ENCODE measurements at places on chromosomes 3 and 15. TPM values are rescaled to one million over a fixed set of nuclear protein-coding genes. Genes with fewer than 3 reads are reported as not detected.
A peak's percentile ranks its signal among the peaks of the same experiment; 100 is the strongest.

DNA sequence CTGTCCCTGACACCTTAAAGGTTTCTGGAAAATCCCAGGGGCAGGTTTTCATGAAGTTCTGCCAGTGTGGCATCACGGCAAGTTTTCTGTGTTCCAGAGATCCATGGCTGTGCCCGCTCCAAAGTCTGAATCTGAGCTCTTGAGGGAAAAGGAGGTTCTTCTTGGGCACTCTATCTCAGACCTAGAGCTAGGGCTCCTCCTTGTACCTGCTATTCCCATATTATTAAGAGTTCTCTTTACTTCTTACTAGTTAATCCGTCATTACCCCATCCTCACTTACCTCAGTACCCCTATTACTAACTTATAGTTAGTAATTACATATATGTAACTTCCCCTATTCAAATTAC lies 5.9 kb upstream of the TRA2B start:
- H3K27me3 ChIP-seq = 0 out of 2 replicates have a peak, but pooled peaks cover 3% of the 10 kb centered on the region
- no peaks in the 10 kb centered on the region for H3K4me1 ChIP-seq
- no peak overlapping the region for H3K27ac ChIP-seq
- no peak overlapping the region for H3K4me3 ChIP-seq

DNA sequence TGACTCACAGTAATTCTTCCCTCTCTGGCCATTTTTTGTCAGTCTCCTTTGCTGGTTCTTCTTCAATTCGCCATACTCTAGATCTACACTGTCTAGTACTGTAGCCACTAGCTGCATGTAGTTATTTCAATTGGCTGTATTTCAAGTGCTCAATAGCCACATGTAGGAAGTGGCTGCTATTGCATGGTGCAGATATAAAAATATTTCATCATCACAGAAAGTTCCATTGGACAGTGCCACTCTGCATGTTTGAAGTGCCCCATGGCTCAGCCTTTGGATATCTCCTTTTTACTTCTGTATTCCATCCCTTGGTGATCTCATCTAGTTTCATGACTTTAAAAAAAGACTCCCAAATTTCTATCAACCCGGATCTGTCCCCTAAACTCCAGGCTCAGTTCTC lies 22.1 kb downstream of the PPP2R3A start:
- peaks cover 66% of the 10 kb centered on the region for H3K4me1 ChIP-seq
- peak; percentile 20 for DNase-seq
- H3K36me3 ChIP-seq = no peaks in the 10 kb centered on the region
- H3K27ac ChIP-seq = no peak overlapping the region
- no peaks in the 10 kb centered on the region for H3K27me3 ChIP-seq
- no peak overlapping the region for H3K4me3 ChIP-seq

- no peak overlapping the region for H3K27ac ChIP-seq
- H3K4me3 ChIP-seq = no peak overlapping the region
- no peak for DNase-seq
- H3K36me3 ChIP-seq = no peaks in the 10 kb centered on the region
These were observed 16.1 kb downstream of the KLF15 start for GRCh38 chr3:126340943-126341754.

DNA sequence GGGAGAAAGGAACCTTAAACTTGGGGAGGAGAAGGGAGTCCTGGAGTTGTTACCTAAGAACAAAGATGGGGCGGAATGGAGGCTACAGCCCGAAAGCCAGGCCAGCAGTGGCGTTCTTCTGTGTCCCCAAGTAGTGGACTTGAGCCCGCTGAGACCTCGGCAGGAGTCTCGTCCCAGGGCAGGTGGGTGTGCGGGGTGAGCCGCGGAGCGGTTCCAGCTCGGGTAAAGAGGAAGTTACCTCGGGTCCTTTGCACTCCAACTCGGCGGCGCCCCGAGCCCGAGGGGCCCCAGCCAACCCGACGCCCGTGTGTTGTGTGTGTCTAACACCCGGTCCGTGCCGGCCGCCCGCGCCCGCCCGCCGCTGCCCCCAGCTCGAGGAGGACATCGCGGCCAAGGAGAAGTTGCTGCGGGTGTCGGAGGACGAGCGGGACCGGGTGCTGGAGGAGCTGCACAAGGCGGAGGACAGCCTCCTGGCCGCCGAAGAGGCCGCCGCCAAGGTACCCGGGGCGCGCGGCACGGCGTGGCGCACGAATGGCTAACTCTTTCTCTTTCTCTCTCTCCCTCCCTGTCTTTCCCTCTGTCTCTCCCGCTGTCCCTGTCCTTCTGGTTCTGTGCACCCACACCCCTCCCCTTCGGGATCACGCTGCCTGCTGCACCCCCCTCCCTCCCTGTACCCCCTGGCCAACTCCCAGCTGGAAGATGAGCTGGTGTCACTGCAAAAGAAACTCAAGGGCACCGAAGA lies 959 bp downstream of the TPM1 start:
- no peaks in the 10 kb centered on the region for H3K27me3 ChIP-seq
- DNase-seq = peak; percentile 50
- H3K4me3 ChIP-seq = peak overlapping the region; percentile 99
- H3K36me3 ChIP-seq = peaks cover 40% of the 10 kb centered on the region

Gene NOP10
- total RNA-seq = 255 TPM

- peaks cover 22% of the 10 kb centered on the region for H3K4me1 ChIP-seq
- no peak overlapping the region for H3K4me3 ChIP-seq
- no peaks in the 10 kb centered on the region for H3K27me3 ChIP-seq
- no peak overlapping the region for H3K27ac ChIP-seq
These were observed 74.2 kb downstream of the ATG7 start for GRCh38 chr3:11346416-11346815.

Gene LXN
- total RNA-seq = 34.9 TPM

Gene TMCO5A
- total RNA-seq = not detected

DNA sequence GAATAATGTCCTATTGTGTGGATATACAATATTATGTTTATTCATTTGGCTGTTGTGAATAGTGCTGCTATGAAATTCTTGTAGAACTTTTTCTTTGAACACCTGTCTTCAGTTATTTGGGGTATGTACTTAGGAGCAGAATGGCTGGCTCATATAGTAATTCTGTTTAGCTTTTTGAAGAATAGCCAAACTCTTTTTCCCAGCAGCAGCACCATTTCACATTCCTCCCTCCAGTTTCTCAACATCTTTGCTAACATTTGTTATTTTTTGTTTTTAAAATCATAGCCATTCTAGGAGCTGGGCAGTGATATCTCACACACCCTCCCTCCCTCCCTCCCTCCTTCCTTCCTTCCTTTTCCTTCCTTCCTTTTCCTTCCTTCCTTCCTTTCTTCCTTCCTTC lies 39.7 kb downstream of the LSM3 start:
- no peak overlapping the region for H3K4me3 ChIP-seq
- H3K27me3 ChIP-seq = no peaks in the 10 kb centered on the region
- H3K27ac ChIP-seq = no peak overlapping the region
- H3K36me3 ChIP-seq = no peaks in the 10 kb centered on the region

Gene PSTPIP1
- 0.38 TPM for total RNA-seq

DNA sequence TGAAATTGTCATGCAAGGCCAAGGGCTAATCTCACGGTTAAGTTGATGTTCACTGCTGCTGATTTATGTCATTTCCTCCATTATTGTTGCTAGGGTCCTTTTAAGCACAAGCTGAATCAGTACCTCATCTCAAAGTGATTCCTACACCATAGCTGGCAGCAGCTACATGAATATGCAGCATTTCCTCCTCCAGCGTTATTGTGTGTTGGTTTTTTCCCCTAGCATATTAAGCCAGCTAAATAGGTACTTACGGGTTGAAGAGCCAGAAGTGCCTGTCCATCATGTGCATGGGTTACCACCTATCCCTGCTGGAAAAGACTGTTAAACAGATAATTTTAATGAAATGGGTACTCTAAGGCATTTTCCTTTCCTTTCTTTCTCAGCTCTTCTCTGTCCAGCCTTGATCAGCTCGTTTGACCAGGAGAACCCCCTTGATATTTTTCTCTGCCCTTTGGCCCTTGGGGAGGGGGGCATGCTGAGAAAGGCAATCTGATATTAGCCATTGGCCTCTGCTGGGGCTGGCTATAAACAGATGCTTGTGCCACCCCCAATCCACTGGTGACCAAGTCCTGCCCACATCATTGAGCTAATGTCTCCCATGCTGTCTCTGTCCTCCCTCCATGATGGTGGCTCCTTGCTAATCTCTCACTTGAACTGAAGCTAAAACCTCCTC lies 115.6 kb upstream of the PLXNA1 start:
- H3K4me1 ChIP-seq = no peaks in the 10 kb centered on the region
- H3K27me3 ChIP-seq = no peaks in the 10 kb centered on the region
- DNase-seq = no peak
- no peak overlapping the region for H3K4me3 ChIP-seq

DNA sequence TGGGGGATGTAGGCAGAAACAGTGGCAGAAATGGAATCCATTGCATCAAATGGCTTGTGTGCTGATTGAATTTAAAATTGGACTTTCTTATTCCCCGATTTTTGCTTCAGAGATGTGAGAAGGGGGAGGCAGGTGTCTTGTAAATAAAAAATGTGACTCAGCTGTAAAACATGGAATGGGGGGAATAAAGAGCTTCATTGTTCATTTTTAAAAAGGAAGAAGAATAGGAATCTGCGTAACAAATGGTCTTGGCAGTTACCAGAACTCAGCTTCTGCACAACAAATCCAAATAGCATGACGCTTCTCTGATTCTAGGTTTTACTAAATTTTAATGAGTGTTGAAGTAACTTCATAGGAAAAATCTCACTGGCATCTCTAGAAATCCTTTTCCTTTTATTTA lies 323.9 kb upstream of the GBE1 start:
- H3K36me3 ChIP-seq = no peaks in the 10 kb centered on the region
- no peak overlapping the region for H3K4me3 ChIP-seq
- no peaks in the 10 kb centered on the region for H3K27me3 ChIP-seq
- no peak overlapping the region for H3K27ac ChIP-seq

Gene CFAP92
- not detected for total RNA-seq

Gene EMC7
- 52.6 TPM for total RNA-seq

DNA sequence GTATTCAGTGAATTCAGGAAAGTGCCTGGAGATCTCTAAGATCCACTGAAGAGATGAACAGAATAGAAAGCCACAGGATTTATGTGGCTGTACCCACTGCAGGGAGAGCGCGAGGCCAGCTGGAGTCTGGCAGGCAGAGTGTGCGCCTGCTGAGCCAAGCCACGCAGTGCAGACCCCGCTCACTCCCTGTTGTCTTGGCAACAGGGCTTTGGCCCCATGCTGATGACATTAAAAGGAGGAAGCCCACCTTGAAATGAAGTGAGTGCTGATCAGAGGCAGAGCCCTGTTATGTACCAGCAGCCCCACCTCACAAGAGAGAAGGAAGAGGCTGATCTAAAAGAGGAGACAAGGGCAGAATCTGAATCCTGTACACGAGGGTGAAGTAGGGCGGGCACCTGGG lies 36.7 kb downstream of the PXYLP1 start:
- no peak overlapping the region for H3K27ac ChIP-seq
- no peak for DNase-seq
- H3K36me3 ChIP-seq = no peaks in the 10 kb centered on the region
- H3K4me1 ChIP-seq = no peaks in the 10 kb centered on the region

DNA sequence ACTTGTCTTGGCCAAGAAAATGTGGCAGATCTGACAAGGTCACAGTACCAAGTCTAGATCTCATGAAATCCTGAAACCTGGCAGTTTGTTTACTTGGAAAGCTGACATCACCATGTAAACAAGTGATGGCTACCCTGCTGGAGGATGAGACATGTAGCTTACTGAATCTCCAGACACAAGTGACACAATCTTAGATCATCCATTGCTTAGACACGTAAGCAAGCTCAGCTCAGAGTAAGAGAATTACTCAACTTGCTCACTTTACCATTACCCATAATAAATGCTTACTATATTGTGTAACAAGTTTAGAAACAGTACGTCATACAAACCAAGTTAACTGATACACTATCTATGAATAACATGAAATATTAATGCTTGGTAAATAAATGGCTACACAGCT lies 263.8 kb downstream of the TBC1D5 start:
- no peaks in the 10 kb centered on the region for H3K36me3 ChIP-seq
- no peaks in the 10 kb centered on the region for H3K27me3 ChIP-seq
- H3K27ac ChIP-seq = peak overlapping the region; percentile 34
- H3K4me1 ChIP-seq = no peaks in the 10 kb centered on the region
- no peak overlapping the region for H3K4me3 ChIP-seq
- DNase-seq = peak; percentile 82

Gene TM4SF4
- total RNA-seq = 0.97 TPM

DNA sequence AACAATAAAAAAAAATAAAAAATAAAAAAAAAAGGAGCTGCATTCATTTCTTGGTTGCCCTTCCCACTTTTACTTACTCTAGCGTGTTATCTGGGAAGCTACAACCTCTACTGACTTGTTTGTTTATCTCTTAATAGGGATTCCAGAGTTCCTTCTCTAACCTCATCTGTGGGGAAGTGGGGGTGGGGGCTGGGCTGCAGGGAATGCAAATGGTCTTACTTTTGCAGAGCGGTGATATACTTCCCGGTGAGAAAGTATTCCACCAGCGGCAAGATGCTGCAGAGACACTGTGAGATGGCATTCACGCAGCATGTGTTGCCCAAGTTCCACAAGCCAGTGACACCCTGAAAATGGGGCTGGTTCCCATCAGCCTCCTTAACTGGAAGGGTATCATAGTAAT lies 2.1 kb downstream of the USP50 start:
- no peak overlapping the region for H3K27ac ChIP-seq
- no peaks in the 10 kb centered on the region for H3K36me3 ChIP-seq
- no peak for DNase-seq
- no peaks in the 10 kb centered on the region for H3K27me3 ChIP-seq

GRCh38 chr3:18965781-18966180 lies 182.5 kb upstream of the KCNH8 start:
- no peak for DNase-seq
- no peak overlapping the region for H3K4me3 ChIP-seq
- no peaks in the 10 kb centered on the region for H3K36me3 ChIP-seq
